Stimulated activated CD8-positive, alpha-beta memory T cell treated with anti-CD3 and anti-CD28 coated beads, Interleukin-2, amount 100 ng/mL, for 1 hour (primary cell): ENCODE measurements at places on chromosomes 4 and X.

- DNase-seq: no peak
Measured at GRCh38 chr4:128776794-128777216, 32.7 kb upstream of the JADE1 start.

DNA sequence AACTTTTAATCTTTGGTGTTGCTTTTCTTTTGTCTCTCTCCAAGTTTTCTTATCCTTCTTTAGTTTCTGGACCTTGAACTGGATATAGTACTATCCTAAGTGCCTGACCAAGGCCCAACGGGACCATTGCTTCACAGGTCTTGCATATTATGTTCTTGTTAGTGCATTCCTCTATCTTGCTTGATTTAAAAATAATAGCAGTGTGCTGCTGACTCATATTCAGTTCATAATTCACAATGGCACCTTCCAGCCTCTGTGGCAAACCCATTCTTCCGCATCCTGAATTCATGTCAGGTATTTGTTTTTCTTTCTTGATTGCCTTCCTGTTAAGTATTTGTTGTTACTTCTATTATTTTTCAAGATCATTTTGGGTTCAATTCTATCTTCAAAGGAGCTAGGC, 197.1 kb upstream of the GIMD1 start:
- no peak for DNase-seq

GRCh38 chr4:67576538-67576937, 18.0 kb downstream of the STAP1 start:
- DNase-seq: no peak

DNA sequence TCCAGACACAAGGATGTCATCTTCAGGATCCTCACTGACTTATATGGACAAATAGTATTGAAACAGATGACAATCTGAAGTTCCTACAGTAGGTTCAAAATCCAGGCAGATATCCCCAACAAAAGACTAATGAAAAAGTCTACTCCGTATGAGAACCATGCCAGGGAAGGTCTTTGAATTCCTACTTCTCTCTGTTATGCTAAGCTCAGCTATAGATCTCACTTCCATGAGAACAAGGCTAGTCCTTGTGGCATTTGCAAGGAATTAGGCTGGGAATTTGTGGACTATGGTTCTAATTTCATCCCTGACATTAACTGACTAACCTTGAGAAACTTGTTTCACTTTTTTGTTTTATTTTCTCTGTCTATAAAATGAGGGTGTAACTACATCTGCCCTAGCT, 229.8 kb downstream of the IL1RAPL2 start:
- no peak for DNase-seq

GRCh38 chr4:162274354-162274753, 110.6 kb upstream of the FSTL5 start:
- no peak for DNase-seq

DNA sequence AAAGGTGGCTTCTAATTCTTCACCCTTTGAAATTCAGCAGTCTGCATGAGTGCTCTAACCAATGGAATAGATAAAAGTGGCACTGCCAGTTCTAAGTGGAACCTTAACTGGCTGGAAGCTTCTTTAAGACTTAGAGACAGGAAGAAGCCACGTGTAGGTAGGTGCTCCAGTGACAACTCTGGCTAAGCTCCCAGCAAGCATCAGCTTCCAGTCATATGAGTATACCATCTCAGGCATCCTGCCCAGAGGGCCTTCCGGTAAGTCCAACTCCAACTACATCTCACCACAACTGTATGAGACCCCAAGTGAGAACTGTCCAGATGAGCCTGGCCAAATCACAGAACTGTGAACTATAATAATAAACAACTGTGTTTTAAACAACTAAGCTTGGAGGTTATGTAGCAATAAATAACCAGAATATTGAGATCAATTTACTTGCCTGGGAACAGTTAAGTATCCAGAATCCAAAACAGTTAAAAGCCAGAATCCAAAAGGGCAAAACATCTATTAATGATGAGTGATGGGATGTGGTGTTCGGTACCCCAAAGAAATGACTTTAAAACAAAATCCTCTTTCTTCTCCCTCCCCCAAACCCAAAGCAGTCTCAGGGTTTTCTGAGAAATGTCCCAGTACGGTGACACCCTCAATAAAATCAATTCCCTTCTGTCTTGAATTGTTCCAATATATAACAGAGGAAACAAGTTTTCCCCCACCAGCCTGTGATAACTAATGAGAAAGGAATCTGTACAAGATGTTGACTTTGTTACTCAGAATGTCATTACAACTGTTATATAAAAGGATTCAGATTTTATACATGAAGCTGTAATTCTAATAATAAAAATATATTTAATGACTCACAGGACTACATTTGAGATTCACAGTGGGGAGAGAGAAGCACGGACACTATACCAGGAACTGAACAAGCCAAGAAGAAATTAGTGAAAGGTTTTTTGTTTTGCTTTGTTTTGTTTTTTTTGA, 4.2 kb downstream of the TSPAN5 start:
- no peak for DNase-seq

DNA sequence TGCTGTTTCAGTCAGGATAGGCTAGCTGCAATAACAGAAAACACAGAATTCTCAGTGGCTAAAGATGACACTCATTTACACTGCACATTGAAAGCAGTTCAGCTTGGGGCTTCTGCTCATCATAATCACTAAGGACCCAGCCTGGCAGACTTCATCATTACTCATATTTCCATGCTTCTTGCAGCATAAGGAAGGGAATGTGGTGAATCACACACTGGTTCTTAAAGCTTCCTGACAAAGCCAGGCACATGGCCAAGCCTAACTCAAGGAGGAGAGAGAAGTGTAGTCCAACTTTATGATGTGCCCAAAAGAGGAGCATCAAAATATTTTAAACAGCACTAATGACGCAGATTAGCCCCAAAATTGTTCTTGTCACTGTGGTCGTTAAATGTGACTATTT, 186.5 kb downstream of the BANK1 start:
- no peak for DNase-seq

GRCh38 chr4:139234253-139234652, 45.8 kb downstream of the MGARP start:
- DNase-seq: no peak

DNA sequence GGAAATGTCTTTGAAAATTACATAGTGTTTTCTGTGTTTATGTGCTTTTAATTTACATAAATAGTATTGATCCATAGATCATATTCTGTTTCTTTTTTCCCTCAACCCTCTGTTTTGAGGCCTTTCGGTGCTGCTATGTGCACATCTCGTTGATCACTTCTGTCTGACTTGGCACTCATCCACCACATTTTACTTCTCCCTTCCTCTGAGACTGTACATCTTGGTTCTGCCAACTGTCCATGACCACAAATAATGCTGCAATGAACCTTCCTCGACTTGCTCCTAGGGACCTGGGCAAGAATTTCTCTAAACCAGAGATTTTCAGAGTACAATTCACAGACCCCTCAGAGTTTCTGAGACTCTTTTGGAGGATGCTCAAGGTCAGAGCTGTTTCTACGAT, 74.4 kb downstream of the RTL5 start:
- no peak for DNase-seq

GRCh38 chrX:148523303-148524080, 23.1 kb downstream of the AFF2 start:
- no peak for DNase-seq

DNA sequence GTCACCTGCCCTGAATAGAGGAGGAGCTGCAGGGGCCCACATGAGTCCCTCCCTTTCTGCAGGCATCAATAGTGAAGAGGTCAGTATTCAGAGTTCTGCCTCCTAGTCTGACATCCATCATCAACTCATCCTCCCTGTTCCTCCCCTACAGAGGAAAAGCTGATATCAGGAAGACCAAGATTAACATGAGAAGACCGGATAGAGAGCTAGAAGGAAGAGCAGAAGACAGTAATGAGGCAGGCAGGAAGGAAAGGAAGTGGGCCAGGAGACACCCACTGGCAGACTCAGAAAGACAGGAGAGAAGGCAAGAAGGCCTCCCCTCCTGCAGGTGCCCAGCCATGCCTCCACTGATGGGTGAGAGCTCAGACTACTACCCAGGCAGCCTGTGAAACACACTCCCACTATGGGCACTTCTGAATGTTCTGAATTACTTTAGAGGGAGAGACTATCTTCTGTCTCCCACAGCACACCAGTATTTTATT, 74.6 kb downstream of the CC2D2A start:
- no peak for DNase-seq

DNA sequence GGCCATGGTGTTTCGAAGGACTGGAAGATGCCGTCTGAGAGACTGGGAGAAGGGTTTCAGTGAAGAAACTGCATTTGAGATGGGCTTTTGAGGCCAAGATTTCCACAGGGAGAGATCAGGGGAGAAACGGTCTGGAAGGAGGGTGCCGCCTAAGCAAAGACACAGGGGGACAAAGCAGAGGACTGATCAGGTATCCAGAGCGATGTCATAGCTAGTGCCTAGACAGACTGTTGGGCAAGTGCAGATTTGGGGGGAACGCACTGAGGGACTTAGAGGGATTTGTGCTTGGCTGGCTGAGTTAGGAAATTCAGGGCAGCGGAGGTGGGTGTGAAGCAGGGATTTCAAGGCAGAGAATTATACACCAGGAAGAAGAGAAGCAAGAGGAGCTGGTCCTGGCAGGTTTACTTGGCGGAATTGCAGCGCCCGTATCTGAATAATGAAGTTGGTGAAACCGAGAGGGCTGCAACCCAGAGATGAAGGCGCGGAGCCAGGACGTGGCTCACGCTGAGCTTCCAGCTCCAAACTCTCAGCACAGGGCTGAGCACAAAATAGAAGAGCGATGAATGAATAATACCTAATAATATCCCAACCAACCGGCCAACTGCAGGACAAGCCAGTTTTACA, 106.9 kb downstream of the MAML3 start:
- DNase-seq: no peak

DNA sequence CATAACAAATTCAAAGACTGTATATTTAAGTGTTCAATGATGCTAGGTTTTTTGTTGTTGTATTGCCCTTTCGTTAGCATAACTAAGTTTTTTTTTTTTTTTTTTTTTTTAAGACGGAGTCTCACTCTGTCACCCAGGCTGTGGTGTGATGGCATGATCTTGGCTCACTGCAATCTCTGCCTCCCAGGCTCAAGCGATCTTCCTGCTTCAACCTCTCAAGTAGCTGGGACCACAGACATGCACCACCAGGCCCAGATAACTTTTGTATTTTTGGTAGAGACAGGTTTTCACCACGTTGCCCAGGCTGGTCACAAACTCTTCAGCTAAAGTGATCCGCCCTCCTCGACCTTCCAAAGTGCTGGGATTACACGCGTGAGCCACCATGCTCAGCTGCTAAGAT, 7.0 kb downstream of the SH3BGRL start:
- DNase-seq: no peak

DNA sequence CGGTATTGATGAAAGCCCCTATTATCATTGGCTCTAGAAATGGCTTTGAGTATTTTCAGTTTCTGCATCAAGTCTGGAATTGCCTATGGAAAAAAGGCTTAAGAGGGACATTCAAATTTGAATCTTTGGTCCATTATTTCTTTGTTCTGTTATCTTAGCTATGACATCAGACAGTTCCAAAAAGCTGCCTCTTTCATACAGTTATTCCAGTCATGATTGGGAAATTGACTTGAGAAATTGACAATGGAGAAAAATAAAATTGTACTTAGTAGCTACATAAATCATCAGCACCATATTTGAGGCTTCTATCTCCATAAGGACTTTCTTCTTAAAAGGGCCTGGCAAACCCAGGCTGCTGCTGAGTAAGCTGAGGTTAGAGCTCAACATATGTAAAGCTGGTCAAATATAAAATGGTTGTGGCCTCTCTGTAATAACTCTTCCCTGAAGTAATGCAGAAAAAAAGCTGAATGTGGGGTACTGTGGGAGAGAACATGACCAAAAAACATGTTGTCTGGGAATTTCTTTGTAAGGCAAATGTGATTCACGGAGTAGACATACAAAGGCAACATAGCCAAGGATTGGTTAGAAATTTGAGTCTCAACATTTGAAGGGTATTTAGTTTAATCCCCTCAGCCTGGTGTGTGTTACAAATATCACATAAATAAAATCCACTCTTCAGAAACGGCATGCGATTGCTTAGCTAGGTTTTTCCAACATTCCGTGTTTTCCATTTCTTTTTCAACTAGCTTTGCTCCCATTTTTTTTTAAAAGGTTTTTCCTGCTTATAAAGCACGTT, 100.9 kb downstream of the LNX1 start:
- no peak for DNase-seq

DNA sequence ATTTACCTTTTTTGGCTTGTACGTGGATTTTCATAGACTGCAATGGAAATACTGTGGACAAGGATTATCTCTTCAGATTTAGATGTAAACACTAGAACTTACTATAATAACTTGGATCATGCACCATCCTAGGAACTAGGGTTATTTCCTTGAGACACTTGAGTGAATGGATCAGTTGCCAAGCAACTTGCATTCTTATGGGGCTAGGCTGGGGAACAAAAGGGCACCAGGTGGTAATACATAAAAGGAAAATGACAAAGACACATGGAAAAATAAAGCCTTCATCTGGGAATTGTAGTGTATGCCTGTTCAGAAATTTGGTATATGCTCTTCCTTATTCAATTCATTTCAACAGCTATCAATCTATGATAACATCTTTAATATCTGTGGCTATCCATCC, 247.1 kb downstream of the SPRY1 start:
- DNase-seq: no peak

GRCh38 chr4:107757283-107757682, 37.2 kb upstream of the PAPSS1 start:
- DNase-seq: no peak

DNA sequence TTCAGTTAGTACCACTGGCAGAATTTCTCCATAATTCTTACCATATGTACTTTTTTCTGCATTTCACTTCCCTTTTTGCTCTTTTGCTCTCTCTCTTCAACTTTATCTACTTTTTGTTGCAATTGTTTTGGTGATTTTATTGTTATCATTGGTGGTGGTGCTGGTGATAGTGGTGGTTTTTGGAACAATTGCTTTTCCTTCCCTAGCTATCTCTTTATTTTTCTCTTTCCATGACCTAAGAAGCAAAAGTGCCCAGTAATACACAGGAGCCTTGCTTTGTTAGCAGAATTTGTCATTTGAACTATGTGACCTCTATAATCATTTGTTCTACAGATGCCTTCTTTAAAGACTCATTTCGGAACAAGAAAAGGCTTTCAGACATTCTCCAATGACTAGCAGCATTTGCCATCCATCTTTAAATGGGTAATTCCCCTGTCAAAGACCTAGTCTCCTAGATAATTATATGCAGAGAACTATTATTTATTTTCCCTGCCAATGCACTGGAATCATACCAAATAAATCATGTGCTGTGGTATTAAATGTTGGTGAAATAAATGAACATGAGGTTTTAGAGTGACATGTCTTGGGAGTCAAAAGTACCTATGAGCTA, 154.5 kb downstream of the GASK1B start:
- DNase-seq: no peak

- no peak for DNase-seq
Measured at GRCh38 chr4:12926189-12927066, 557.7 kb downstream of the RAB28 start.

DNA sequence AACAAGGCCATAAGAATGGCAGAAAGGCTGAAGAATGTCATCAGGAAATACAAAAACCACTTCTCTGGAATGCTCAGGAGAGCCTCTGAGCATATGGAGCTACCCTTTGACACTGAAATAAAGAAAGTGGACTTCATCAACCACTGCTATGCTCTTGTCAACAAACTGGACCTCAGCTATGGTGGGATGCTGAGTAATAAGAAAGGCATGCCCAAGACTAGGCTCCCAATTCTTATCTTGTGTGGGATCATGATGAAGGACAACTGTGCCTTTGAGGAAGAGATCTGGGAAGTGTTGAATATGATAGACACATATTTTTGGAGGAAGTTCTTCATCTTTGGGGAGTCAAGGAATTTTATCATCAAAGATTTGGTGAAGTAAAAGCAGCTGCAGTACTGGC, 86.9 kb upstream of the MAGEB16 start:
- DNase-seq: no peak

GRCh38 chr4:132642016-132642817, 506.9 kb upstream of the PCDH10 start:
- DNase-seq: no peak
